ENCODE measurements at places on chromosomes 11 and 22. TPM values are rescaled to one million over a fixed set of nuclear protein-coding genes. Genes with fewer than 3 reads are reported as not detected.

PYGM gene
- 0.39 TPM for total RNA-seq

MTFP1 gene
- 21.5 TPM for total RNA-seq

MPPED2 gene
- not detected for total RNA-seq

RFPL3 gene
- total RNA-seq, result not detected

KRTAP5-9 gene
- total RNA-seq, result not detected

MYOD1 gene
- not detected for total RNA-seq

KCNK4 gene
- 1.1 TPM for total RNA-seq

SGSM1 gene
- total RNA-seq, result 1.6 TPM

EXPH5 gene
- 0.85 TPM for total RNA-seq

PRRG4 gene
- total RNA-seq, result 0.87 TPM

DEFB131B gene
- total RNA-seq, result not detected

KCNQ1 gene
- 1.0 TPM for total RNA-seq

PGM2L1 gene
- 33.1 TPM for total RNA-seq
